ENCODE measurements at places on chromosomes 3 and 15.

DNA sequence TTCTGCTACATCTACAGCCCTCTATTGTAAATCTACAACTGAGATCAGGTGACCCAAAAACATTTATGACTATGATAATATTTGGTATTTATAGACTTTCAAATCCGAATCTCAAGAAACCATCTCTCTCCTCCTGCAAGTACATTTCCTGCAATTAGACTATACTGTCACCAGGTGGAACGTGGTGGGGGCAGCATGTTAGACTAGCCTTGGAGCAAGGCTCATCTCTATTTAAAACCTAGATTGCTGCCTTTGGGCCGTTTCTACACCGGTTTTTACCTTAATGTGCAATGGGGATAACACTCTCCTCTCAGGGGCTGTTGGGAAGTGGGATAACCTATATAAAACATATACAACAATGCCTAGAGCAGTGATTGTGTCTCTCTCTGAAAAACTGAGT, 3.8 kb upstream of the KATNBL1 start:
- no peak for DNase-seq

DNA sequence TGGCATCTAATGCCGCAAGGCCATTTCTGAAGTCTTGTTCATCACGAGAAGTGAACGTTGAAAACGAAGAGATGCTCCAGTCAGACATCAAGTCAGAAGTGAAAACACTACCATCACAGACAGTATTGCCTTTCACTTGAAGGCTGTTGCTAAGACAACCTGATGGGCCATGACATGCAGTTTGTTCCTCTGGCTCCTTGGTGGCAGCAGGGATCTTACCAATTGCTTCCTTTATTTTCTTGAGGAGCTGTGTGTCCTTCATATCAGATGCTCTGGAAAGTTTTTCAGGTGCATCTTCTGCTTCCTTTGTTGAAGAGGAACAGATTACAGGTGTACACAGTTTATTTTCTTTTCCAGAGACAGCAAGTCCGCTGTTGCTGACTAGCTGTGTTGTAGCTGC, 30.7 kb upstream of the MYLK start:
- DNase-seq = no peak

- peak; percentile 66 for DNase-seq
These were observed 143.5 kb downstream of the PDE8A start for GRCh38 chr15:85125056-85125661.

DNA sequence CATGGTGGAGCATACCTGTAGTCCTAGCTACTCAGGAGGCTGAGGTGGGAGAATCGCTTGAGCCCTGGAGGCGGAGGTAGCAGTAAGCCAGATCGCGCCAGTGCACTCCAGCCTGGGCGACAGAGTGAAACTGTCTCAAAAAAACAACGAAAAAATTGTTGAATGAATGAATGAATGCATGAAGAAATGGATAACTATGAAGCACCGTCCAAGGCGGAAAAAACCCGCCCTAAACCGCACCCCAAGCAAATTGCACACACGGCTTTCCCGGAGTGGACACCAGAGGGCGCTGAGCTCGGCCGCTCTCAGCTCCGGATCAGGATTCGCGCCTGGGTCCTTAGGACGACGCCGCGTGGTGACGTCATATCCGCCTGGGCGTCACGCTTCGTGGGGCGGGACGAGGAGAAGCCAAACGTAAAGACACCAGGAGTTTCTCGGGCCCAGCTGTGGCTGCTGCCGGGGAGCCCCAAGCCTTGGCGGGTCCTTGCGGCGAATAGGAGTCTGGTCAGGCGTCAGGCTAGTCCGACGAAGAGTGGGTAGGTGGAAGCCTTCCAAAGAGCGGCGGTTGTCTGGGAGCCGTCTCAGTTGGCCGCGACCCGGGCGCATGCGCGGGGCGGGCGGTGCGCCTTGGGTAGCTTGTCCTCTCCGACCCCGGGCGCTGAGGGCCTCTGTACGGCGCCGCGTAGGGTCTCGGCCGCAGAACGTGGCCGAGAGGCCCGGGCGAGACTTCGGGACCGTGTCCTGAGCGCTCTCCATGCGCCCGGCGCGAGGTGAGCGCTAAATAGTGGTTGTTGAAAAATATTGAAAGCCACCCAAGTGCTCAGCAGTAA, at the start of the genes HTD2 and RPP14:
HTD2 (plus strand) TSS at position 639 of the 830 bp plus-strand sequence. CDS start 11,094 bp downstream, outside the sequence.
RPP14 (plus strand) TSS at position 364 of the 830 bp plus-strand sequence. CDS start 4,085 bp downstream, outside the sequence.
- DNase-seq = peak; percentile 96

DNA sequence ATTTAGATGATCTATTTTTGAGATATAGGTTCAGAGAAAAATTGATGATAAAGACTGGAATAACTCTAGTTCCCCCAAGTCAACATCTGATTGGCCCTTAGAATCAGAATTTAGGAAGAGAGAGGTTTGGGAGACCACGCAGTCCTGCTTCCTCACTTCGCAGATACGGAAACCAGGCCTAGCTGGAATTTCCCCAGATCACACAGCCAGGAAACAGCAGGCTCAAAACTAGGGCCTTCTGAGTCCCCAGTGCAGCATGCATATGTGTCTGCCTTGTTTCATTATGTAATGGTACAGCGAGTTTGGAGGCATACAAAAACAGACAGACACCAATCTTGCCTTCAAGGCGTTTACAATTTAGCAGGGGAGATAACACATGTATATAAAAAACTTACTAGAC, 177.1 kb upstream of the ICE2 start:
- DNase-seq = no peak

GRCh38 chr15:57555270-57555669, 36.4 kb upstream of the MYZAP start:
- no peak for DNase-seq

DNA sequence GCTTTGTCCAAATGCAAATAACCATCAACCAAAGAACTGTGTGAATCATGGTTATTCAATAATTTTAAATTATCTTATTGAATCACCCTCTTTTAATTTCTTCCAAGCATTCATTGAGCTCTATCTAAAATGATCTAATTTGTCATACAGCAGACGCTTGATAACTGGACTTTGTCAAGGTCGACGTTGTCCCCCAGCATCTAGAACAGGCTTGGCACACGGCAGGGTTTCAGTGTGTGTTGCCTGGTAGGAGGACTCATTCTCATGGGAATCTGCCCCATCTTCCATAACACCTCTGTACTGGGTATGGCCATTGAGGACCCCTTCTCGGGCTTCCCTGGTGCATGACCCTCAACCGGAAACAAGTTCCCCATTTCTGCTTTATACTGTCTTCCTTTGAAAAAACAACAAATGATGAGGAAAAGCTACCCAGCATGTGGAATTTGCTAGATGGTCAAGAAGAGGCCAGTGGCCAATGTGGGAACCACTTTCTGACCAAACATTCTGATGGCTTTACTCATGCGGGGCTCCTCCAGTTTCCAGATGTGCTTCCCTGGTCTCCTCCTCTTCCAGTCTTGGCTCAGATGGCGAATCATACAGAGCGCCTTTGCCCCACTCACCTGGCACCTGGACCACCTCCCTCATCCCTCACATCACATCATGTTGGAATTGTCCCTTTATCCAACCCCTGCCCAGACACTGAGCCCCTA, 41.7 kb upstream of the SEC22A start:
- DNase-seq = peak; percentile 56

- no peak for DNase-seq
These were observed 43.9 kb downstream of the CCDC12 start for GRCh38 chr3:46932455-46933225.

DNA sequence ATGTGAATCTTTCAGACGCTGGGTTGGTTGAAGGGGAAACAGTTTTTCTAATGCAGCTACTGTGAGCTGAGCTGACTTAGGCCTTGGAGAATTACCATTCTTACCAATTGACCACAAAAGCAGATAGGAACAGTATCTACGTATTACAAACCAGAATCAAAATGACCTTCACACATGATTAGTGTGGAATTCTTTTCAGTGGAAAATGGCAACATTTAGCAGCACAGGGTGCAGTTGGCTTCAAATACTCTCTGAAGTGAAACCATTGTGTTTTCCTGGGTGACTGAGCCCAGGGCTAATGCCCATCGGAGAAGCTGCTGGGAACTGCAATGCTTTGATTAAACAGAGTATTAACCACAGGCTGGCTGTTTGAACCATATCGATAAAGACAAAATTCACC, 40.2 kb upstream of the GOLGA8J start:
- no peak for DNase-seq

GRCh38 chr15:60009124-60009960, 5.2 kb downstream of the FOXB1 start:
- DNase-seq = no peak

DNA sequence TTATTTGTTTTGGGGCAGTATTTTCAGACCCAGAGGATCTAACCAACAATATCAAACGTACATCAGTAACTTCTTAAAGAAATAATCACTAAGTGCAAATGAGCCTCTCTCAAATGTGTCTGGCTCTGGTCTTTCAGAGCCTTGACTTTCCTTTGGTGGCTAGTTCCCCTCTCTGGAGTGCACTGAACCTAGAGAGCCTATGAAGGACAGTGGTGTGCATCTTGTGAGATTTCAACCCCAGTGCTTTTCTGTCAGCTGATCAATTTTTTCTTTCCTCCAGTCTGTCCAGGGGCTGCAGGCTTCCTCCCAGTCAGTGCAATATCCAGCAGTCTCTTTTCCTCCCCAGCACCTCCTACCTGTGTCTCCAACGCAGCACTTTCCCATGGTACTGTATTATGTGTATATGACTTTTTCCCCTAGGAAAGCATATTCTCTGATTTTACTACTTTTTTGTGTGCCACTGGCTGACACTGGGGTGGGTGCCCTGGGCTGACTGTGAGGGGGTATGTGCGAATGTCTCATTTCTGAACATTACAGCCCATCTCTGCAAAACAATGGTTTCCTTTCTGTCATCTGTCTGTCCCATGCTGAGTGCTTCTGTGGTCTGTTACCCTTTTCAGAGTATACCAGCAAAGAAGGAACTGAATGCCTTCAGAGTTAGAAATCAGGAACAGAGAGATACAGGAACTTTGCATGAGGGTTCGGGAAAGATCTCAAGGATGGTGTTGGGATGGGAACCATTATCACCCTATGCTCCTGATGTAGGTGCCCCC, 98.8 kb downstream of the ARPP21 start:
- no peak for DNase-seq

DNA sequence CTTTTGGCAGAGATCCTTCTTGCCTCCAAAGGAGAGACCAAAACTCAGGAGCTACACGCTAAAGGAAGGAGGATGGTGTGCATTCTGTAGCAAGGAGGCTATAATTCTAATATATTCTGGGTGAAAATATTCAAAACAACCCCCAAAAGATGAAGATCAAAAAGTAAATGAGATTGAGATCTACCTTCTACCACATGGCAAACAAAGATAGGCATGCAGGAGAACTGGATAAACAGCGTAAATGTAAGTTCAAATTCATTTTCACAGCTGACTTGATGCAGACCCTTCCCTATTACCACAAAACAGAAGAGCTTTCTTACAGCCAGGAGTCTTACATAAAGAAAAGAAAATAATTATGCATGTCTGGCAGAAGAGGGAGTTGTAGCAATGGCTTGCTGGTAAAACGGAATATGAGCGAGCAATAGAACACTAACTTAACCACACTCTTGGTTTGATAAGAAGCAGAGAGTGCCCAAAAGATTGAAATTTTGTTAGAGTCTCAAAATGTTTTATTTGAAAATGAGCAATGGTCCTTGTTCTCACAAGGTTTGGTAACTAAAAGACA, 272.7 kb downstream of the MECOM start:
- DNase-seq = no peak

DNA sequence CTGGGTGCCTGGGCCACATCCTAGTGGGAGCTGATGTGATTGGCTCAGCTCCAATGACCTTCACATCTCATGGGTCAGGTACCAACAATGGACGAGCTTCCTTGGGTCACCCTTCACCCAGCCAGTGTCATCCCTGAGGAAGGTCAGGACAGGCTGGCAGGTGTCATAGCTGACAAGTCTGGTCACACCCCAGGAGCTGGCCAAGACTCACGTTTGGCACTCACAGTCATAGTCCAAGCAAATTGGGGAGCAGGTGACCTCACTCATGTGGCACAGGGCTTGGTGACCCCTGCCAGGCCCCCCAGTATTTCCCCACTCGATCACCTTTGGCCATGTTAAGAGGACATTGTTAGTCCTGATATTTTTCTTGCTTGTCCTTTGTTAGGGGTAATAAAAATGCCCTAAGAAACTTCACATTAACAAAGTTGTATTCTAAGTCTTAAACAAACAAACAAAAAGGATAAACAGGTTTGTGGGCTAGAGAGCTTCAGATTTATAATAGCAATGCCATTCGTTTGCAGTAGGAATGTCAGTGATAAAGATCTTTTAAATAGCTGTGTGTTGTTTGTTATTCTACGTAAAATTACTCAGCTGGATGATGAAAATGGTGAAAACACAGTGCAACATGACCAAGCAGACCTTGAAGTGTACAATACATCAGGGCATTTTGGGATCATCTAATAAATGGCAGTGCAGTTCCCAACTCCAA, 79.5 kb upstream of the POMGNT2 start:
- DNase-seq = peak; percentile 92

DNA sequence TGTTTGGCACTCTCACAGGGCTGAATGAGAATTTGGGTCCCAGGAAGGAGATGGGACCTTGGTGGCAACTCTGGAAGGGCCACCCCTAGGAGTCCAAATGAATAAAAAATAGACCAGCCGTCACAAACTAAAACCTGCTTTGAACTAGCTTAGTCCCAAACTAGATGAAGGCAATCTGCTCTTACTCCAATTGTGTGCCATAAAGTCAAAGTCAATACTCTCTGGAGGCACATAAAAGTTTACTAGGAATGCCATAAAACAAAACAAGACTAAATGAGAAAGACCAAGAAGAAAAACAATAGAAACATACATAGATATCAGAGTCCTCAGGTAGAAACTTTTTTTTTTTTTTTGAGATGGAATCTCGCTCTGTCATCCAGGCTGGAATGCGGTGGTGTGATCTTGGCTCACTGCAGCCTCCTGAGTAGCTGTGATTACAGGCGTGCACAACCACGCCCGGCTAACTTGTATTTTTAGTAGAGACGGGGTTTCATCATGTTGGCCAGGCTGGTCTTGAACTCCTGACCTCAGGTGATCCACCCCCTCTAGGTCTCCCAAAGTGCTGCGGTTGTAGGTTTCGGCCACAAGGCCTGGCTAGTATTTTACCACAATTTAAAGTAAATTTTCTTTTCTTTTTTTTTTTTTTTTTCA, 8.1 kb downstream of the GOLGA6L2 start:
- no peak for DNase-seq
